Jurkat, Clone E6-1 (cell line): ENCODE measurements at places on chromosomes 1 and 21.

DNA sequence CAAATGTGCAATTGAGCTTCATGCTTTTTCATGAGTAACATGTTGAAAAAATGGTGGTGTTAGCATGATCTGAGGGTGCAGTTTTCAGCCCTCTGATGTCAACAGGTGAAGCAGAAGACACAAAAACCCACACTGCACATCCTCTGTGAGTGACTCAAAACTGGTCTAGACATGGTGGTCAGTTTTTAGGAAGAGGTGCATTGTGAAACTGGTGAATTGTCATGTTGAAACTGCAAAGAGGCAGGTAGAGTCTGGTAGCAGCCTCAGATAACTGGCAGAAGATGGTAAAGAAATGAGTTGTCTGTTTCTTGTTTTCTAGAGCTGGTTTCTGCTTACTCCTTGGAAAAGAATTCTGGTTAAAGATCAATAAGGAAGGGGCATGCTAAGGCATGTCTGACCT is 97.3 kb upstream of the HMCN1 start:
- DNase-seq, result no peak

- DNase-seq, result no peak
Observed at GRCh38 chr1:85606414-85606800, 25.8 kb downstream of the CCN1 start.

- DNase-seq, result no peak
Observed at GRCh38 chr1:192913683-192914082, 104.8 kb downstream of the RGS2 start.

DNA sequence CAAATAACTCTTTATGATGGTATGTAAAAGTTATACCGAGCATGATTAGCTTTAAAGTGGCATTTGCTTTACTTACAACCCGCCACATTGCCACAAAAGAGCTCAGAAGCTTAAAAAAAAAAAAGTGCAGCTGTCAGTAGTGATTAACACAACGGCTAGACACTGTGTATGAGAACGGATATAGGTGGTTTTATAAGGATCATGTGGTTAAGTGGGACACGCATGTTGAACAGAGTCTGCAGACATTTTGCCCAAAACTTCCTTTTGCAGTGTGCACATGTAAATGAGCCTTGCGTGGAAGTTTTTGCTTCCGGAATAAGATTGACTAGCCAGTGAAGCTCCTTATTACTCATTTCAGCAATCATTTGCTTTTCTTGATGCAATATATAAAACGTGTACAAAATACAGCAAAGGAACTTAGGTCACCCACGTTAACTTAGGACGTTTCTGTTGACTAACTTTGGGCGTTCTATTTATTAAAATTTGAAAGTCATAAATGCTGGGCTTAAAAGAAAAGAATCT is 58.7 kb upstream of the RGS1 start:
- DNase-seq, result peak; percentile 97

GRCh38 chr21:16789636-16790035 is 723.2 kb upstream of the CXADR start:
- DNase-seq, result no peak
